Testis (tissue), 5 donors: ENCODE measurements at places on chromosomes 11 and 22. TPM values are rescaled to one million over a fixed set of nuclear protein-coding genes. Genes with fewer than 3 reads are reported as not detected.
A peak's percentile ranks its signal among the peaks of the same experiment; 100 is the strongest.

- DNase-seq, result no peak
Measured at GRCh38 chr11:1351278-1351937, 38.3 kb upstream of the BRSK2 start.

DNA sequence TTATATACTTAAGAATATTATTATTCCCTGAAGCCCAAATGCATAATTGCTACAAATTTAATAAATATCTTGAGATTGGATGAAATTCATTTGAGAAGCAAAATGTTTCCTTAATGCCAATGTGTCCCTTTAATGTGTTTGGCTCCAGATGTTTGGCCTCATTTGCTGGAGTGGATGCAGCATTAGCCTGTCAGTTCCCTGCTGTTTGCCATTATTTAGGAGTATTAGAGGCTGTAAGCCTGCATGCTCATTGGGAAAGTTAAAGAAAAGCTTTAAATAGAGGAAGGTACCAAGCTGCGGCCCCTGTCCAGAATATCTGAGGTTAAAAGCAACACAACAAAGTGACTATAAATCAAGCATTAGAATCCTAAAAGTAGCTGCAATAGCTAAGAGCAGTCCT is 54.8 kb upstream of the PITPNB start:
- DNase-seq, result no peak

GRCh38 chr11:123265951-123266350 is 70.9 kb upstream of the CLMP start:
- no peak for DNase-seq

- DNase-seq, result no peak
Measured at GRCh38 chr11:46719543-46720218, 668 bp downstream of the F2 start.

GRCh38 chr11:72242141-72242540 is 1.8 kb downstream of the PHOX2A start:
- DNase-seq, result no peak

DNA sequence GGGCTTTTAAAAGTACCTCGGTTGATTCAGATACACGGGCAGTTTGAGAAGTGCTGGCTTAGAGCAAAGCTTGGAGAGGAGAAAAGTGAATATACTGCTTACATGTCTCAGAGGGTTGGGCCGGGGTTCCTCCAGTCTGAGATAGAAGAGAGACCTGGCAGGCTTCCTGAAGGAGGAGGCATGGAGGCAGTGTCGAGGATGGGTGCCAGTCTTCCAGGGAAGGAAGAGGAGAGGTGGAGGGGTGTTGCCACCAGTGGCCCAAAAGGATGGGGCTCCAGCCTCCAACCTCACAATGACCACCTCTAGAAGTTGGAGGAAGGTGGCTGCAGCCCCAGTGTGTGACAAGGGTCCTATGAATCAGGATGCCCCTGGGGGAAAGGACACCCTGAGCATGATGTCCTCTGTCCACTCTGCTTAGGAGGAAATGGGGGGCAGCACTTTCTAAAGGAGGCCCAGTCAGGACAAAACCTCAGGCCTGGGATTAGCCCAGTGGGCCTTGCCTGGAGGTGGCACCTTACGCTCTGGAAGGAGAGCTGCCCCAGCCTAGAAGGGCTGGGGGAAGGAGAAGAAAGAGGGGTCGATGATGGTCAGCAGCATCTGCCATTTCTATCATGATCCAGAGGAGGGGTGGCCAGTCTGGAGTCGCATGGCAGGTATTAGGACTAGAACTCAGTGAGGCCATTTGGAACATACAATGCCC is 65.2 kb downstream of the CD82 start:
- peak; percentile 10 for DNase-seq

GRCh38 chr11:45879803-45880686 is 5.4 kb upstream of the MAPK8IP1 start:
- DNase-seq, result no peak

DNA sequence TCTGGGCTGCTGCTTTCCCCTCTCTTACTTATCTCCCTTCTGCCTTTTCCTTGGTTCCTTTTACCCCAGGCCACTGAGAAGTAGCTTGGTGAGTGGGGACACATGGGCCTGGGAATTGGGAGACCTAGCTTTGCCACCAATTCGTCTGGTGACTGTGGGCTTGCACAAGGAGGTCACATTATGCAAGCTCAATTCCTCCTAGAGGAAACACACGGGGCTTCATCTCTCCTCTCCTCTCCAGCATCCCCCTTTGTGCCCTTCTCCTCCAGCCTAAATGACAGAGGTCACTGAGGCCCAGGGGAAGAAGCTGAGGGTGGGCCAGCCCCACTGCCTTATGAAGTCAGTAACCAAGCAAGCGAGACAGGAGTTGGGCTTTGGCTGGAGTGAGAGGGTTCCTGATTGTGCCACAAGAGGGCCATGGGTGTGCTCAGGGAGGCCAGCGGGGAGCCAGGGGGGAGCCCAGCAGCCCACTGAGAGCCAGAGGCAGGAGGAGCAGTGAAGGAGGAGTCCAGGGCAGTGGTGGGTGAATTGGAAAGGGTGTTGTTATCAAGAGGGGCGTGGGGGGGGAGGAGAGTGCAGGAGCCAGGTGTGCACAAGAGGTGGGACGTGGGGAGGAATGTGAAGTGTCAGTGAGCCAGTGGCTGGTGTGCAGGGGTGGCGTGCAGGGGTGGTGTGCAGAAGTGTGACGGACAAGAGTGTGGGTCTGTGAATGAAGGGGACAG is 2.0 kb downstream of the CLCF1 start:
- DNase-seq, result no peak

DNA sequence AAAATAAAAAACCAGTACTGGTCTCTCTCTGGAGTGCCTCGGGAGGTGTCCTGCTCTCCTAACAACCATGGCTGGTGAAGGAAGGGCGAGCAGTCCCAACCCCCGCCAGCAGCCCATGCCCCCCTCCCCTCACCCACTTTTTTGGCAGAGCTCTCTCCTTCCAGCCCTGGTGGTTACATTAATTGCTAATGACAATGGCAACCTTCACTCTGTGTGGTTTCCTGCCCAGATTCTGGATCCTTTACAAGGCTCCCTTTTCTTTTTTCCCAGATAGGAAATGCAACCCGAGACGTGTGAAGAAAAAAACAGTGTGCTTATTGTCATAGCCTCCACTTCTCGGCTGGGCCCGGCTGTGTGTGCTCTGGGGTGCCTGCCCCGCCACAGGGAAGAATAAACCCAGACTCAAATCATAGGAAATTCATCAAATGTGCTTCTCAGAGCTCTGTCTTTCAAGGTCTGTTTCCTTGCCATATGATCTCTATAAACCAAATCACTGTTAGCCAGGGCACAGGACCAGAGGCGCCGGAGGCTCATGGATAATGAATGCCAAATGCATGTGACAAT is 513.0 kb downstream of the SOX6 start:
- DNase-seq, result peak; percentile 74

GRCh38 chr11:77141034-77141433 is 13.0 kb downstream of the MYO7A start:
- no peak for DNase-seq

DNA sequence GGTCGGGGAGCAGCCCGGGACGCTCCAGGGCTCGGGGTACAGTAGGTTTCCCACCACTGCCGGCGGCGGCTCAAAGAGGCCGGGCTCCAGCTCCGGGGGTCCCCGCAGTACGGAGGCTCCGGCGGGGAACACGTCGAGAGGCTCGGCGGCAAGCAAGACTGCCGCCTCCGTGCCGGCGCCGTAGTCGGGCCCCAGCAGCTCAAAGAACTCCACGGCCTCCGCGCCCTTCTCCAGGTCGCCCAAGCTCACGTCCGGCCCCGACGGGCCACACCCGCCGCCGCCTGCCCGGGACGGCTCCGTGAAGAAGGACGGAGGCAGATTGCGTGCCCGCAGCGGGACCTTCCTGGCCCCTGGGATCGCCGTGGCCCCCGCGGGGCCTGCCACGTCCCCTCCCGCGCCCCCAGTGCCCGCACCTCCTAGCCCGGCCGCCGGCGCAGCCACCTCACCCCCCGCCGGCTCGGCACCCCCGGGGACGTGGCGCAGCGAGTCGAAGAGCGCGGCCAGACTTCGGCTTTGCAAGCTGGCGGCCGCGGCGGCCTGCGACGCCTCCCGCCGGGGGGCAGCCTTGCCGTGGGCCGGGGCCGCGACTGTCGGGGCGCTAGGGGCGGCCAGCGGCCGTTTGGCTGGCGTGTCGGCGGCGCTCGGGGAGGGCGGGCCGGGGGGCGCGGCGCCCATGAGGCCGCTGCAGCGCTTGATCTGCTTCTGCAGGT is 775 bp downstream of the FAM181B start:
- DNase-seq, result no peak

GRCh38 chr11:91350931-91351330 is 873.7 kb upstream of the FAT3 start:
- DNase-seq, result no peak

GRCh38 chr11:129223701-129224149 is 31.6 kb upstream of the ARHGAP32 start:
- no peak for DNase-seq

- no peak for DNase-seq
Measured at GRCh38 chr22:26536056-26536761, 23.9 kb upstream of the TFIP11 start.

- no peak for DNase-seq
Measured at GRCh38 chr22:21570398-21570797, 2.9 kb downstream of the UBE2L3 start.

DNA sequence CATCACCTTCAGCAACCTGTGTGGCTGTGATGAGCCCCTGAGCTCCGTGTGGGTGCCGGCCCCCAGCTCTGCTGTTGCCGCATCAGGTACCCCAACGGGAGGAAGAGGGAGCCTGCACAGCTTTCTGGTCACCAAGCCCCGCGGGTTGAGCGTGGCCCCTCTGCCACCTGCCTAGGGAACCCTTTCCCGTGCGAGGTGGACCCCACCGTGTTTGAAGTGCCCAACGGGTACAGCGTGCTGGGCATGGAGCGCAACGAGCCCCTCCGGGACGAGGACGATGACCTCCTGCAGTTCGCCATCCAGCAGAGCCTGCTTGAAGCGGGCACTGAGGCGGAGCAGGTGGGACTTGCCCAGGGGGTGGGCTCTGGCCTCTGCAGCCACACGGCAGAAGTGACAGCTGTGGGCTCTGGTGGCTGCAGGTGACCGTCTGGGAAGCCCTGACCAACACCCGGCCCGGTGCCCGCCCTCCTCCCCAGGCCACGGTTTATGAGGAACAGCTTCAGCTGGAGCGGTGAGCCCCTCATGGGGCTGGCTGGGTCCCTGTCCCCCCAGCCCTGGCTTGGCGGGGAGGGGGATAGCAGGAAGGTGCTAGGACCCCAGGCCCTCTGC is 1.9 kb upstream of the SSH3 start:
- DNase-seq, result no peak

DNA sequence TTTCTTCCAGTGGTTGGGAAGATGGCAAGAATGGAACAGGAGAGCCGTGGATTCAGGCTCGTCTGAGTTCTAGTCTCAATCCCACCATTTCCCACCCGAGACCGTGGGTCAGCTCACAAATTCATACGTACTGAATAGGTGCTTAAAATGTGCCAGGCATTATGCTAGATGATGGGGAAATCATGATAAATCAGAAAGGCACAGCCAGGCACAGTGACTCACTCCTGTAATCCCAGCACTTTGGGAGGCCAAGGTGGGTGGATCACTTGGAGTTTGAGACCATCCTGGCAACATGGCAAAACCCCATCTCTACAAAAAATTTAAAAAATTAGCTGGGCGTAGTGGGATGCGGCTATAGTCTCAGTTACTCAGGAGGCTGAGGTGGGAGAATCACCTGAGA is 7.1 kb downstream of the TRIOBP start:
- DNase-seq, result no peak

- no peak for DNase-seq
Measured at GRCh38 chr11:12765428-12765827, 91.2 kb downstream of the TEAD1 start.

GRCh38 chr11:24497831-24498230 is 978 bp downstream of the LUZP2 start:
- no peak for DNase-seq

- no peak for DNase-seq
Measured at GRCh38 chr22:44193535-44193891, 12.8 kb downstream of the PARVG start.

- no peak for DNase-seq
Measured at GRCh38 chr11:91222830-91223229, 1000.0 kb upstream of the CHORDC1 start.

- no peak for DNase-seq
Measured at GRCh38 chr11:6206456-6207180, 1.3 kb downstream of the C11orf42 start.

- DNase-seq, result no peak
Measured at GRCh38 chr11:44779736-44780520, 53.2 kb downstream of the TSPAN18 start.

DNA sequence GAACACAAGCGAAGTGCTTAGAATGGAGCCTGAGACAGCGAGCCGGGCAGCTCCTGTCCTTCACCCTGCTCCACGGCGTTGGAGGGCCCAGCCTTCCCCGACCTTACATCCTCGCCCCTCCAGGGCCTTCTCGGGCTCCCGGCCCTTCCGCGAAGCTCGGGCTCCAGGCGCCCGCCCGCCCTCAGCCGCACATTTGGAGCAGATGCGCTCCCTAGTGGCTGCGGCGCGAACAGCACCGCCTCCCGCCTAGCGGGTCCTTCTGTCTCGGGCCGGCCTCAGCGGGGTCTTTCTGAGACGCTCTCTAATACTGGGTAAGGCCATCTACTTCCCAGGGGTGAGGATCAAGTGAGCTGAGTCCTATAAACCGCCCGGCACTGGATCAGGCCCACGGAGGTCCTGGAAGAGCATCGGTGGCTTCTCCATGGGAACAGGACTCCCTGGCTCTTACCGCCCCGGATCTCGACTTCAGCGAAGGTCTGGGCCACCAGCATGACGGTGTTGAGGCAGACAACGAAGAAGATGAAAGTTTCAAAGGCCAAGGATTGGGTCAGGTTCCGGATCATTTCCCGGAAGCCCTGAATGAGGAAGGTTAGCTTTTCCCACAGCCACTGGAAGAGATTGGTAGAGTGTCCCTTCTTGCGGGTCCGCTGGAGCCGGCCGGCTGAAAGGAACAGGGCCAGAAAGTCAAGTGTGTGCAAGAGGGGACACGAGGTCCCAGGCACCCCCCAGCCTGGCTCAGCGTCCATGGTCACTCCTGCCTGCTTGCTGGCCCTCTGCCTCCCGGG is 3.7 kb downstream of the CATSPER1 start:
- DNase-seq, result peak; percentile 84

DNA sequence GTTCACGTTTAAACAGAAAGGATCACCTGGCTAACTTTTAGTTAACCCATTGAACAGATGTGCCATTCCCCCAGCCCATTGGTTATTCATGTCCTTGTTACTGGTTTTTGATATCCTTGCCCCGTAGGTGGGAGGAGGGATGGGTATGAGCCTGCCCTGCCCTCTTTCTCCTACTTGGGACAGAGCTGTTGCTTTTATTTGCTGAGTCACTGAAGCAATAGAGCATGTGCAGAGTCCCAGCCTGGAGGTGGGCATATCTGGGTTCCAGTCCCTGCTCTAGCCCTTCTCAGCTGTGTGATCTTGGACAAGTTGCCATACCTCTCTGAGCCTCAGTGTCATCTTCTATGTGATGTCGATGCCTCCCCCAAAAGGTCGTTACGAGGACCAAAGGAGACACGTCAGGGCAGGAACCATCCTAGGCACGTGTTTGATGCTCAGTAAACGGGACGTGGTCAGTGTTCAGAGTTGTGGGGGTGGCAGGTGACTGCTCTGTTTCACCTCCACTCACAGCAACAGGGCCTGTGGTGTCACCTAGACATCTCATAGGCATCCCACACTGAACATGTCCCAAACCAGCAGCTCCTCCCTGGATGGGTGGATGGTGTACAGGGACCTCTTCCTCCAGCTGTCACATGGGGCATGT is 61.0 kb downstream of the BMAL1 start:
- DNase-seq, result no peak

GRCh38 chr22:36182857-36183256 is 18.8 kb downstream of the APOL4 start:
- DNase-seq, result no peak

The RTN4RL2 gene
- total RNA-seq, result 2.3 TPM

The C22orf15 gene
- 0.68 TPM for total RNA-seq

The TLCD5 gene
- 14.0 TPM for total RNA-seq

The MMP11 gene
- 32.4 TPM for total RNA-seq

The SMTNL1 gene
- total RNA-seq, result 0.37 TPM

The PEX16 gene
- 40.2 TPM for total RNA-seq

The GAL gene
- total RNA-seq, result 1.1 TPM

The SCN3B gene
- total RNA-seq, result 5.1 TPM
